Ammon's horn (tissue), 1 donor: ENCODE measurements at places on chromosomes 13 and 19.

DNA sequence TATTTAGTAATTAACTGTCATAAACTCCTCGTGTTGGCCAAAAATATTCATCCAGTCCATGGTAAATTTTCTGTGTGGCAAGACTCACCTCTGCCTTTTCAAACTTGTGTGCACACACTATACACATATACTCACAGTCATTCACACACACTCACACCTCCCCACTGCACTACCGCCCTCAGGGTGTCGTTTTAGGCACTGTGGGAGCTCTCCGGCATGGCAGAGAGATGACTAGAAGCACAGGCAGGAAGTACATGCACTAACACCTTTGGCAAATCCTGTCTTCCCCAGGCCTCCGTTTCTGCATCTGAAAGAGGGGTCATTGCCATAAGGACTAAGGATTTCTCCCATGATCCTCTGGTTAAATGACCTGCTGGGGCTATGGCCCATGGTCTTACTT lies 62.6 kb upstream of the FARP1 start:
- no peak for DNase-seq

- DNase-seq = no peak
Observed at GRCh38 chr19:32543115-32543900, 37.7 kb upstream of the PDCD5 start.

GRCh38 chr13:85430216-85430794 lies 368.9 kb downstream of the SLITRK6 start:
- no peak for DNase-seq

DNA sequence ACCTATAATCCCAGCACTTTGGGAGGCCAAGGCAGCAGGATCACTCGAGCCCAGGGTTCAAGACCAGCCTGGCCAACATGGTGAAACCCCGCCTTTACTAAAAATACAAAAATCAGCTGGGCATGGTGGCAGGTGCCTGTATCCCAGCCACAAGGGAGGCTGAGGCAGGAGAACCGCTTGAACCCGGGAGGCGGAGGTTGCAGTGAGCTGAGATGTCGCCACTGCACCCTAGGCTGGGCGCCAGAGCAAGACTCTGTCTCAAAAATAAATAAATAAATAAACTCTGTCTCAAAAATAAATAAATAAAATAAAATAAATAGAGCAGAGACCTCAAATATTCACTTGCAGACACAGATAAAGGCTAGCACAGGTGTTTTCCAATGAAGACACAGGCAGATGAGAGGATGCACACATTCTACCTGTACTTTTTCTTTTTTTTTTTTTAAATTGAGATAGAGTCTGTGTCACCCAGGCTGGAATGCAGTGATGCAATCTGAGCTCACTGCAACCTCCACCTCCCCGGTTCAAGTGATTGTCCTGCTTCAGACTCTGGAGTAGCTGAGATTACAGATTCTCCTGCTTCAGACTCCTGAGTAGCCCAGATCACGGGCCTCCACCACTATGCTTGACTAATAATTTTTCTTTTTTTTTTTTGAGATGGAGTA lies 2.7 kb upstream of the RPS16 start:
- DNase-seq = no peak

GRCh38 chr19:35216016-35216832 lies 12.3 kb downstream of the FAM187B start:
- no peak for DNase-seq

GRCh38 chr13:78638216-78638615 lies 20.7 kb downstream of the OBI1 start:
- DNase-seq = no peak
